ENCODE measurements at places on chromosomes 16 and 17.

GRCh38 chr16:50193594-50193993 is 40.5 kb downstream of the TENT4B start:
- no peak for DNase-seq

DNA sequence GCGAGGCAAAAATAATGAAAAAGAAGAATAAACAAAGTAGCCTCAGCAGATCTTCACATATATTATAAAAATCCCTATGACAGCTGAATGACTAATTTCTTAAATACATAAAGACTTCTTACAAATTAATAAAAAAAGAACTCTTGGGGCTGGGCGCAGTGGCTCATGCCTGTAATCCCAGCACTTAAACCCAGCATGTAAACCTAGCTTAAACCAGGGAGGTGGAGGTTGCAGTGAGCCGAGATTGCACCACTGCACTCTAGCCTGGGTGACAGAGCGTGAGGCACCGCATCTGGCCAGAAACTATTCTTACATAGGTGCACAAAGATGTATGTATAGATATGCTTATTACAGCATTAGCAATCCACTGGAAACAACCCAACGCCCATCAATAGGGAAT is 27.7 kb downstream of the C17orf100 start:
- no peak for DNase-seq

DNA sequence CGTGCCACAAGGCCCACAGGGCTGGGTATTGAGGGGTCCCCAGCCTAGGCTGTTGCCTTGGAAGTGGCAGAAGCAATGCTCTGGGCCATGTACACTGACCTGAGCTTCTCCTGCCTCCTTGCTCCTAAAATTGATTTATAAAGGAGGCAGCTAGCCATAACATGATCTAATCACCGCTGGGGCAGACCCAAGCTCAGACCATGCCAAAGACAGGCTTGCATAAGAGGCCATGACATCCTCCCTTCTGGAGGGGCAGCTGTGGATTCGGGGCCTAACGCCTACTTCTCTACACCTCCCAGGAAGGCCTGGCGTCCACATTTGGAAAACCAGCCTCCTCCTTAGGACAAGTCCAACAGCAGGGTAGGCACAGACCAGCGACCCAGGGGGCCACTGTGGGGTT is 12.3 kb downstream of the HSD11B2 start:
- no peak for DNase-seq

- DNase-seq, result no peak
Observed at GRCh38 chr16:67184453-67184994, 761 bp upstream of the MATCAP1 start.

DNA sequence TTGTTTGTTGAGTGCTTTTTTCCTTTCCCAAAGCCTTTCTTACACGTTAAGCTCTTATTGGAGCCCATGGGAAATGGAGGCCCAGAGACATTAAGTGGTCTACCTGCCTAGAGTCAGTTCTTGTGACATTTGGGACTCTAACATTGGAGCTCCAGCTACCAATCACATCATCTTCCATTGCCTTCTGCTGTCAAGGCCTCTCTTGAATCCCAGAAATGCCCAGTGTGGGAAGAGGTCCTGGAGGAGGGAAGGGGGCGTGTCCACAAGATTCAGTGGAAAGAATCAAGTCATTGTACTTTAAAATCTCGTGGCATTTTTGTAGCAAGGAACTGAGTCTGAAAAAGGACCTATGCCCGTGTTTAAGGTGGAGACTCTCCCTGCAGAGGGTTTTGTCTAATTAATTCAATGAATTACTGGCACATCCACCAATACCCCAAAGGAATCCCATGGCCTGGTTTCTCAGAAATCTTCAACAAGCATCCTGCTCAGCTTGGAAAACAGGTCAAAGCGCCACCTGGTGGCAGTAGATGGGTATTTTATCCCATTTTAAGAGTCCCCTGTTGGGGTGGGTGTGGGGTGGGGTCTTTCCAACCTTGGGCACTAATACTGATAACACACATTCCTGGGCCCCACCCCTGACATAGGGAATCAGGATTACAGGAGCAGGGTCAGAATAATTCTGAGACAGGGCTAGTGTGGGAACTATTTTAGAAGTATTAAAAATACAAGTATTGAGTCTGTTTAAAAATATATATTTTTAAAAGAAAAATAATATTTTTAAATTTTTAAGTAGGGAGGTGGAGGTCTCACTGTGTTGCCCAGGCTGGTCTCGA is 24.6 kb downstream of the GPT2 start:
- DNase-seq, result no peak

DNA sequence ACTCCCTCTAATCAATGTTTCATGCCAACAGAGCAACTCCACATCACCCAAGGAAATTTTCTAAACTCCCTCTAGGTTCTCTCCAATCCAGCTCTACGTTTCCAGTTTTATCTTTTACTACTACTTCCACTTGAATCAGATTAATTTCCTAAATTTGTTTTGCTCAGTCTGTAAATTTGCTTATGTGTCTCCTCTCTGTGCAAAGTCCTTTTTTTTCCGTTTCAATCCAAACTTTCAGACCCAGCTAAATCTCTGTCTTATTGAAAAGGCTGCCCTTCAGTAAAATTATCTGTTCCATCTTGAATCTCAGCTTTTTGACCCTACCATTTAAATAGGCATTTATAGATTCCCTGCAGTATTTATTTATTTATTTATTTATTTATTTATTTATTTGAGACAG is 61.4 kb upstream of the COX10 start:
- DNase-seq, result no peak

- peak; percentile 82 for DNase-seq
Observed at GRCh38 chr17:7046127-7046724, 2.3 kb upstream of the SLC16A11 start.

- no peak for DNase-seq
Observed at GRCh38 chr16:68642047-68642435, 3.1 kb upstream of the CDH3 start.

DNA sequence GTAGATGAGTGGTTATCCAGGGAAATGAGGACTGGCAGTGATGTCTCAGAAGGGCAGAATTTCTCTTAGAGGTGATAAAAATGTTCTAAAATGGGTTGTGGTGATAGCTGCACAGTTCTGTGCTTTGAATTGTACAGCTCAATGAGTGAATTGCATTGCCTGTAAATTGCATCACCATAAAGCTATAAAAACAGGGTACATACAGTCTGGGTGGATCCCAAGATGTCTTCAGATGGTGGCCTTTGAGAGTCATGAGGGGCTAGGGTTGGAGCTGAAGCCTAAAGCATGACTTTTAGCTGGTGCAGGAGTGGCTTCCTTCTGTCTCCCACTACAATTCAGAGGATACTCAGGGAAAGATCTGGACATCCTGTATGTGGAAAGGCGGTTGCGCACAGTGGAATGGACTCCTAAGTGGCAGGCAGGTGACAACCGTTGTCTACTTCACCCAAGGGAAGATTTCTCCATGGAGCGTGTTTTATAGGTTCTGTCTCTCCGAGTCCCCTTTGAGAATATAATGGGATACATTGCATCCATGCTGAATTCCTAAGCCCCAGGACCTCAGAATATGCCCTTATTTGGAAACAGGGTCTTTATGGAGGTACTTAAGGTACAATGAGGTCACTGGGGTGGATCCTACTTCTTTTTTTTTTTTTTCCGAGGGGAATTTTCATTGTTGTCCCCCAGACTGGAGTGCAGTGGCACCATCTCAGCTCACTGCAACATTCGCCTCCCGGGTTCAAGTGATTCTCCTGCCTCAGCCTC is 1.6 kb upstream of the IL32 start:
- DNase-seq, result no peak

- no peak for DNase-seq
Observed at GRCh38 chr17:30534938-30535921, 58.0 kb downstream of the GOSR1 start.

- DNase-seq, result no peak
Observed at GRCh38 chr16:88482630-88483391, 29.7 kb downstream of the ZFPM1 start.

- no peak for DNase-seq
Observed at GRCh38 chr16:85897382-85897781, 1.6 kb upstream of the IRF8 start.

DNA sequence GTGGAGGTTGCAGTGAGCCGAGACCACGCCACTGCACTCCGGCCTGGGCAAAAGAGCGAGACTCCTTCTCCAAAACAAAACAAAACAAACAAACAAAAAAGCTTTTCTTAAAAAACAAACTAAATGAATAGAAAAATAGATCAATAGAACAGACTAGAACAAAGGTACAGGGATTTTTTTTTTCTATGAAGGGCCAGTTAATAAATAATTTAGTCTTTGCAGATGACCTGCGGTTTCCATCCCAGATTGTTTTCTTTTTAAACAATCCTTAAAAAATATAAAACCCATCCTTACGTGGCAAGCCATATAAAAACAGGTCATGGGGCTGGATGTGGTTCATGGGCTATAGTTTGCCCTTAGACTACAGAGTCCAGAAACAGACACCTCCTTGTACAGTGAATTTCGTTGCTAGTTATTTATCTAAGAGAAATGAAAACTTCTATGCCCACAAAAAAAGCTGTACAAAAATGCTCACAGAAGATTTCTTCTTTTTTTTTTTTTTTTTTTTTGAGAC is 45.4 kb downstream of the CREBBP start:
- DNase-seq, result no peak

GRCh38 chr17:45308840-45309239 is 8.0 kb downstream of the MAP3K14 start:
- no peak for DNase-seq

- DNase-seq, result no peak
Observed at GRCh38 chr16:6573577-6573976, 759.1 kb upstream of the RBFOX1 start.

GRCh38 chr17:9381068-9381467 is 194.6 kb downstream of the STX8 start:
- no peak for DNase-seq

- no peak for DNase-seq
Observed at GRCh38 chr16:58862334-58863021, 128.4 kb upstream of the GOT2 start.

DNA sequence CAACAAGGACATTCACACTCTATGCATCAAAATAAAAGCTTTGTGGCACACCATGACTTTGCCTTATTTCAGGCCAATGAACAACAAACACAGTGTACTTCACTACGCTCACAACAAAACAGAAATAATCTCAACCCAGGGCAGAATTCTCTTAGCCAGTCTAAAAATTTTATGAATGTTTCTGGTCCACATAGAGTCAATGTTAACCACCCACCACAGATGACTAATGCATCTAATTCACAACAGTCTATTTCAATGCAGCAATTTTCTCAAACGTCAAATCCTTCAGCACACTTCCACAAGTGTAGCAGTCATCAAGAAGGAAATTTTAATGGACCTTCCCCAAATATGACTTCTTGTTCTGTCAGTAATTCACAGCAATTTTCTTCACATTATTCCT is 101.7 kb downstream of the CHD9 start:
- no peak for DNase-seq

- no peak for DNase-seq
Observed at GRCh38 chr16:84820771-84821170, 986 bp downstream of the CRISPLD2 start.
